ENCODE measurements at places on chromosomes 4 and X. TPM values are rescaled to one million over a fixed set of nuclear protein-coding genes. Genes with fewer than 3 reads are reported as not detected.

- peak; percentile 17 for DNase-seq
Observed at GRCh38 chrX:19303256-19303880, 40.4 kb upstream of the PDHA1 start.

DNA sequence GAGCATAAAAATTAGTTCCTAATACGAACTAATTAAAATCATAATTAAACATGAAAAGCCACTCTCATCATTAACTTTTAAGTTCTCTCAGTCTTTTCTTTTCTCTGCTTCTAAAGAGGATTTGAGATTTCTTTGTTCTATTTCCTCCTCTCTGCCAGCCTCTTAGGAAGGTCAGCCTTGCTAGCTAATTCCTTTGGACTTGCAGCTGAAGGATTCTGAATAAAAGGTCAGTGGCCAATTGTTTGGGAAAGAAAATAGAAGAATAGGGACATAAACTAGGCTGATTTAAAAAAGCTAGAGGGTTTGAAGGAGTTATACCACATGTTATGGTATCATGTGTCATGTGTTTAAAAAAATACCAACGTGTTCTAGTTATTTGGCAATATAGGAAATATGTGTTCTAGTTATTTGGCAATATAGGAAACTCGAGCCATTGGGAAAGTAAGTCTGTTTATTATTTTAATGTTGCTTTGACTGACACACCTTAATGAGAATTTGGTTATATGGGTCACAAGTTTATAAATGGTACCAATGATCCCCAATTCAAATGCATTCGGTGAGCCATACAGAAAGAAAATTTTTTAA lies 1668.7 kb upstream of the PCDH7 start:
- DNase-seq: no peak

DNA sequence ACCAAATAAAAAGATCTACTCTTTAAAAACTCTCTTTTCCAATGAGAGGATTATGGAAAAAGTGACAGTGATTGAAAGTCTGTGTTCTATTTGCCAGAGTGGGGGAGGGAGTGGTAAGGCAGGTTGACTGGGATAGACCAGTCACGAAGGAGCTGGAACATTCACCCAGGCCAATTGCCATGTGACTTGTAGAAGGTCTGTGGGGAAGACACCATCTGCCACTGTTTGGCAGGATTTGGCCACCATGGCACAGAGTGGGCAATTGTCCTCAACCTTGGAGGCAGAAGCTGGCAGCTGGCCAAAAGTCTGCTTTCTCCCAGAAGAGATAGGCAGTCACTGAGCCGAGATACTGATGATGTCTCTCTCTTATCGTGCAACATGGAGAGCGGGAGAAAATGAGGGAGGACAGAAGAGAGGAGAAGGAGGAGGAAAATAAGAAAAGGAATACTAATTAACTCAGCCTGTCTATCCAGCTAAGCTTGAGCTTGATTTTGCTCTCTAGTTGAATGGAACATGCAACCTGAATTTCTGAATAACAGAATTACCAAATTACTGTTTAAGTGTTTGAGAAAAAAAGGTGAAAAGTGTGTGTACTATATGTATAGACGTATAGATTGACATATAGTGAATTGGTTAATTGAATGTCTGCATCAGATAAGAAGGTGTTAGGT lies 267.1 kb downstream of the ARHGAP24 start:
- DNase-seq: no peak

- peak; percentile 15 for DNase-seq
Observed at GRCh38 chr4:98092833-98093439, 50.3 kb downstream of the STPG2 start.

DNA sequence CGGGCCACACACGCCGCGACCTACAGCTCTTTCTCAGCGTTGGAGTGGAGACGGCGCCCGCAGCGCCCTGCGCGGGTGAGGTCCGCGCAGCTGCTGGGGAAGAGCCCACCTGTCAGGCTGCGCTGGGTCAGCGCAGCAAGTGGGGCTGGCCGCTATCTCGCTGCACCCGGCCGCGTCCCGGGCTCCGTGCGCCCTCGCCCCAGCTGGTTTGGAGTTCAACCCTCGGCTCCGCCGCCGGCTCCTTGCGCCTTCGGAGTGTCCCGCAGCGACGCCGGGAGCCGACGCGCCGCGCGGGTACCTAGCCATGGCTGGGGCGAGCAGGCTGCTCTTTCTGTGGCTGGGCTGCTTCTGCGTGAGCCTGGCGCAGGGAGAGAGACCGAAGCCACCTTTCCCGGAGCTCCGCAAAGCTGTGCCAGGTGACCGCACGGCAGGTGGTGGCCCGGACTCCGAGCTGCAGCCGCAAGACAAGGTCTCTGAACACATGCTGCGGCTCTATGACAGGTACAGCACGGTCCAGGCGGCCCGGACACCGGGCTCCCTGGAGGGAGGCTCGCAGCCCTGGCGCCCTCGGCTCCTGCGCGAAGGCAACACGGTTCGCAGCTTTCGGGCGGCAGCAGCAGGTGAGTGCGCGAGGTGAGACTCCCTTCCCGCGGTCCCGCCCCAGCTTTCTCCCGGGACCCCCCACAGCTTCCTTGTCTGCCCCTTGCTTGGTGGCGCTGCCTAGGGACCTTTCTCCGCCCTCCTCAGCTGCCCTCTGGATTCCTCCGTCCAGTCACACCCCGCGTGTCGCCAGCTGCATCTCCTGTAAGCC lies 678 bp downstream of the BMP3 start:
- DNase-seq: no peak

- DNase-seq: no peak
Observed at GRCh38 chrX:31091819-31092218, 20.0 kb upstream of the FTHL17 start.

- no peak for DNase-seq
Observed at GRCh38 chr4:121339307-121339706, 41.5 kb downstream of the QRFPR start.

DNA sequence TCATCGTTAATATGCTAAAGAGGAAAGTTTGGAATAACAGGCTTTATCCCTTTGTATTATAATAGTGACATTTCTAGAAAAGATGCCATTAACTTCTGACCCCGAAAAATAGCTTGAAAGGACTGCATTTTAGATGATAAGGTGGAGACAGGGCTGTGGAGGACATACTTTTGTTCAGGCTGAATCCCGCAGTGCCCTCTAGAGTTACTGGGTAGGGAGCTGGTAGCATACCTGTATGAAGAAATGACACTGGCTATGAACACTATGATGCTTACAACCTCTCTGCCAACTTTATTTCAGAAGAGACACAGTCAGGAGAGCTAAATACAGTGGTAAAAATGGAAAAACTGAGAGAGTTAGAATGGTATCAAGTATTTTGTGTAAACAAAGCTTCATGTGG lies 8.1 kb downstream of the IL1RAPL1 start:
- no peak for DNase-seq

The SYTL4 gene
- 24.5 TPM for polyA plus RNA-seq

The RS1 gene
- polyA plus RNA-seq: 0.25 TPM

The EIF1AX gene
- polyA plus RNA-seq: 97.2 TPM

The RBM46 gene
- polyA plus RNA-seq: 0.05 TPM

The TMEM156 gene
- polyA plus RNA-seq: 3.0 TPM
